ENCODE measurements at places on chromosomes 1 and 21.

DNA sequence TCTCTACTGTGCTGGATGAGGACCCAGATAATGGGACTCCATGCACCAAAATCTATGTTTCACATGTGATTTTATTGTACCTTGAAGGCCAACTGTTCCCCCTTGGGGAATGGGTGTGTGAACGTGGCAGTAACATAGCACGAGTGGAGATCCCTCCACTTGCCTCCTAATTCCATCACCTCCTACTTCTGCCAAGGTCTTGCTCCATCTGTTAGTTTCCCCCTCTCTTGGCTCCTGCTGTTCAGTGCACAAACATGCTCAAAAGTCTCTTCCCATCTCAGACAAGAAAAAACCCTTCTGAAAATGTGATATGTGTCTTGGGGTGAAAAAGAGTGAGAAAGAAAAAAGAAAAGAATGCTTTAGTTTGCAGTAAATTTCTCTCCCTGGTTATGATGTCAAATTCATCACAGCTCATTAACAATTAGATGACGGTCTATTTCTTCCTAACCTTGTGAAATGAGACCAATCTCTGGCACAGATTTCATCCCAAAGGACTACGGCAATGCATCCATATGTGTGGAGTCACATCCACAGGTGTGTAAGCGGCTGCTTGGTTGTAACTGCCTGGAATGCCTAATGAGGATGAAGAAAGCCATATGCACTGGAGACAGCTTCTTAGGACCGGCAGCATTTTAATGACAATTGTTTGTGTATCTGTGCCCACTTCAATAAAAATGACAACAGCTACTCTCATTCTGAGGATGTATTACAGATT lies 79.3 kb upstream of the DIRAS3 start:
- DNase-seq: no peak

DNA sequence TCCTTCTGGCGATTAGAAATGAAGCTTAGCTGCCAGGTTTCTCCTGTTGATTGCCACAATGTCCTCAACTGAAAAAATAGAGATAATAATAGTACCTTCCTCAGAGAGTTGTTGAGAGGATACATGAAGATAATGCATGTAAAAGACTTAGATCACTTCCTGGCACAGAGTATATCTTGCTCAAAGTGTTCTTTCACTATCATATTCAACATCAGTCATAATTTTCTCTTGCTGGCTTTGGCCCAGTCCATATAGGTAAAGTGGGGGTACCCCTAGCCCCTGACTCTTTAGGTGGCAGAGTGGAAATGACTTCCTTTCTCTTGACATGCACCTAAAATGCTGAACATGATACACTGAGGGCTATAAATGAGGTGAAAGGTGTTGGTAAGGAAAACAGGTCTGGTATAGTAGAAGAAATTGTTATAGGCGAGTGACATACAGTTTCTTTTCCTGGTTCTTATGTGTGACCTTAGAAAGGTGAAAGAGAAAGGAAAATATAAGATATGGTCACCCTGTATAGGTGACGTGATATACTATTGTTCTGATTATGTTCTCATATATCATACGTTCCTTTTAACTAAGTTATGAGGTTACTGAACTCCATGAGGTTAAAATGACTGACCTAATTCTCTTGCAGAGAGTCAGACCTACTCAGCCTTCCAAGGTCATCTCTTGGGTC lies 209.9 kb upstream of the DEPDC1 start:
- no peak for DNase-seq

DNA sequence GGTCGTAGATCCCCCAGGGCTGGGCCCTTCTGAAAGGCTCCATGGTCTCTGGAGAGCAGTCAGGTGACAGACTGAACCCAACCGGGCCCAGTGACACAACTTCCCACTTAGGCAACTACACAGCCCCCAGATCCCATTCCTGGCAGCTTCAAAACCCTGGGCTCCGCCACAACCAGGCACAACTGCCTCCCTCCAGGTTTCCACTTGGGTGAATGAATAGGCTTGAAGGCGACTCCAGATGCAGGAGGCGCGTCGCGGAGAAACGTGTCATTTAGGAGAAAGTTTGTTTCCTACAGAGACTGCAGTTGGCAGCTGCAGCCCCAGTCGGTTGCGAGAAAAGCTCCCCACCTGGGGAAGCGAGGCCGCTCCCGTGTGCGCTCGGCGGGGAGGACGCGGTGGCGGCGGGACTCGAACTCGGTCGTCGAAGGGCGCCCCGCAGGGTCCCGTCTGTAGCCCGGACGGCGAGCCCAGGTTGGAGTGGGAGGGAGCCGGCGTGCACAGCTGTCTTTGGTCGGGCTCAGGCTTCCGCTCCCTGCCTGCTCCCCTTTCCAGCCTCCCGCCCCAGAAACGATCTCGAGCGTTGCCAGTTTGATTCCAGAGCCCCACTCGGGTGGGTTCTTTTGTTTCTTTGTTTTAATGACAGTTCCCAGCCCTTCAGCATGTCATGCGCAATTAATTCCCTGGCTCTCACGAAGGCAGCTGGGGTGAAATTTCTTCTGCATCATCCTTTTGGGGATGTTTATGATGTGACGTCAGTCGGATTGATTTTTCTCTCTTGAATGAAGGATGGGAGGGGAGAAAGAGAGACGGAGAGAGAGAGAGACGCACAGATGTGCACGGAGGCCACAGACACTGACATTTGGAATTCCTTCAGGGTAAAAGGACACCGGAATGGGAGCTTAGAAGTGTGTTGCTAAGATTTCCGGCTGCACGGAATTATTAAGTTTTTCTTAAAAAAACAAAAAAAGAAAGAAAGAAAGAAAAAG lies 862 bp upstream of the SGIP1 start:
- DNase-seq: peak; percentile 74

GRCh38 chr21:27759820-27760219 lies 792.9 kb upstream of the ADAMTS5 start:
- DNase-seq: no peak

DNA sequence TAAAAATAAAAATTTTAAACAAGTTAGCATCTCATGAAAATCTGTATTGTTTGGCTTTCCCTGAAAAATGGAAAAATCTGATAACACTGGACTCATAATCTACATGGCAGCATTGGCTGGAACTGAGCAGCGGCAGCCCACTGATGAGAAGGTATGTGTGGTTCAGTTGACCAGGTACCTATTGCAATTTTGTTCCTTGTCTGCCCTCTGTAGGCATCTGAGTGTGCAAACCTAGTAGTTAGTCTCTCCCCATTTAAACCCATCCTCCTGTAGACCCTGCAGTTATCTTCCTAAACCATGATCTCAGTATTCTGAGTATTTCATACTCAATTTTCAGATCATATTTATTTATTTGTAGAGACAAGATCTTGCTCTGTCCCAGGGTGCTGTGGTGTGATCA lies 59.4 kb upstream of the SERBP1 start:
- DNase-seq: peak; percentile 52

DNA sequence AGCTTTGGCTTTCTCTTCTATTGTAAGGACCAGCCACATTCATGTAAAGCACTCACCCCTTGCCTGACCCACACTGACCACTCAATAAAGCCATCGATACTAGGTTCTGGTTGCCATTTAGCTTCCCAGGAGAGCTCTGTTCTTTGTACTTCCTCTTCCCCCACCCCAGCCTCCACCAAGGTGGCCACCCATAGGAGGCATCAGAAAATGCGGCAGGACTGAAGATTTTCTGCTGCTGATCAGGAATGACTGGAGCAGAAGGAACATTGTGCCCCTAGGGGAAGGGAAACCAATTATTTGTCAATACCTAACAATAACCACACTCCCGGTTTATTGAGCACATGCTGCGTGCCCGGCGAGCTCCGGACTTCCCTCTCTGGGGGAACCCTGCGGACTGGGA lies 5.2 kb upstream of the SMIM12 start:
- DNase-seq: no peak

- no peak for DNase-seq
These were observed 99.6 kb downstream of the RUNX1 start for GRCh38 chr21:34949499-34949898.

GRCh38 chr1:23436520-23437354 lies 12.2 kb upstream of the TCEA3 start:
- DNase-seq: no peak

- no peak for DNase-seq
These were observed 101.8 kb downstream of the CLIC6 start for GRCh38 chr21:34770576-34770975.

- peak; percentile 59 for DNase-seq
These were observed 7.3 kb upstream of the CACNA1S start for GRCh38 chr1:201119206-201120197.

GRCh38 chr1:233233508-233234040 lies 62.0 kb downstream of the PCNX2 start:
- no peak for DNase-seq

GRCh38 chr1:63617450-63617849 lies 24.2 kb downstream of the PGM1 start:
- DNase-seq: peak; percentile 24

DNA sequence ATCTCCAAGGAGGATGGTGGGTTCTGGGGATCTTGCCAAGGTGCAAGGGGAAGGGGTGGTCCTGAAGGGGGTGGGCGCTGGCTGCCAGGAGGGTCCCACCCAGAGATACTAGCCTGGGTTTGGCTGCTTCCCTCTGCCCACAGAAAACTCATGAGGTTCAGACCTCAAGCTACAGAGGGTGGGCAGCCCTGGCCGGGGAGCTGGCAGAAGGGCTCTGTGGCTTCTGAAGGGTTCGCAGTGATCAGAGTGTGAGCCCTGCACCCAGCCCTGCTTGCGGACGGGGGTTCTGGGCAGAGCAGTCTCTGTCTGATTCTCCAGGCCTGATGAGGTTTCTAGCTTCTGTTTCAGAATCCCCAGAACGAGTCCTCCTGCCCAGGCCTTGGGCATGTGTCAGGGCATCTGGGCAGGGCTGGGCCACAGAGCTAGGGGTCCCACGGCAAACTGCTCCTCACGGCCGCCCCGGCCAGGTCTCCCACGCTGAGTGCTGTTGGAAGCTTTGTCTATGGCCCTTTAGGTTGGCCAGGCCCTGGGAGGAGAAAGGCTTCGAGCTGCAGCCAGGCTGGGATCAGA lies 635 bp upstream of the MMEL1 start:
- no peak for DNase-seq

DNA sequence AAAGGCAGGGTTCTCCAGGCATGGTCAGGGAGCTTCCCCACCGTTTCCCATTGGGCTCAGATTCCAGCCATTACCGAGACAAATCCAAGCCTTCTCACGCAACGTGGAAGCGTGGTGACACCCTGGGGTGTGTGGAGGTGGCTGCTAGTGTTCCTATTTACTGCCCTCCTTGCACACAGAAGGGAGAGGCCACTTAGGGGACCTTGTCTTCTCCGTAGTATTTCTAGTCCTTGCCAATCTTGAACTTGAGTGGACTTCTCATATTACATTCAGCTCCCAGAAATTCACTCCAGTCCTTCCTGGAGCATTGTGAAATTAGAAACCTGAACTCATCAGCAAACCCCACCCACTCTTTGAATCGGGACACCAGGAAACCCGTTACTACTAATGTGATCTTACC lies 131.6 kb downstream of the AJAP1 start:
- DNase-seq: no peak

GRCh38 chr1:53070621-53071020 lies 8.6 kb downstream of the PODN start:
- DNase-seq: no peak

DNA sequence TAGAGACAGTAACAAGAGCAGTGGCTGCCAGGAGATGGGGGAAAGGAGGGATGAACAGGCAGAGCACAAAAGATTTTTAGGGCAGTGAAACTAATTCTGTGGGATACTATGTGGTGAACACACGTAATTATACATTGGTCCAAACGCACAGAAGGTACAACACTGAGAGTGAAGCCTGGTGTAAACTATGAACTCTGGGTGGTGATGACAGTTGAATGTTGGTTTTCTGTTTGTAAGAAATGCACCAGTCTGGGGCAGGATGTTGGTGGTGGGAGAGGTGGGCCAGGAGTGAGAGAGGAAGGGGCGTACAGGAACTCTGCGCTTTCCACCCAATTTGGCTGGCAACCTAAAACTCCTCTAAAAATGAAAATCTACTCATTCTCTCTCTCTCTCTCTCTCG lies 50.2 kb upstream of the TIAM1 start:
- no peak for DNase-seq

GRCh38 chr1:180003026-180003695 lies 48.6 kb downstream of the CEP350 start:
- no peak for DNase-seq

DNA sequence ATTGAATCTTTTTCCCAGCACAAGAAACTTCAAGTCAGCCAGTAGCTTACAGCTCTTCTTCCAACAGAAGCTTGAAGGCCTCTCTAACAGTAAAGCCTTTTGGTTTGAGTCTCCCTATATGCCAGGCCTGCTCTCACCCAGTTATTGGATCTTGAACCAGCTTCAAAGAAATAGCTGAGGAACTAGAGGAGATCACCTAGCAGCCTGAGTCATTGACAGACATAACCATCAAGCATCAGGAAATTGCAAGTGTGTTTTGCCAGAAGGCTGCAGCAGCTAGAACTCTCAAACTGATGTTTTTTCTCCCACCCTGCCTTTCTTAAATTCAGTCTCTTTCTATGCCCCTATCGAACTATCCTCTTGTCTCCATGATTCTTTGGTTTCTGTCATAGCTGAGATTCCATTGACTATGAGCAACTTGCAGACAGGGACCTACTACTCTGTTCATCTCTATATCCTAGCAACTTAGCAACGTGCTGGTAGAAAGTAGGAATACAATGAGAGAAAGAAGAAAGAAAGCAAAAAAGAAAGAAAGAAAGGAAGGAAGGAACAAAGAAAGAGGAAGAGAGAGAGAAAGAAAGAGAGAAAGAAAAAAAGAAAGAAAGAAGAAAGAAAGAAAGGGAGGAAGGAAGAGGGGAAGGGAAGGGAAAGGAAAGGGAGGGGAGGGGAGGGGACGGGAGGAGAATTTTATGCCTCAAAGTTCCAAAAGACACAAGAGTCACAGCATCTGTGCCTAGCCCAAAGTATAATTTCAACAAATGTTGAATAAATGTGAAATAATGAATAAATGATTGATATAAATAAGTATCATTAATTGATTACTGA lies 60.0 kb upstream of the FGGY start:
- DNase-seq: no peak

GRCh38 chr1:75373542-75374159 lies 237.3 kb downstream of the SLC44A5 start:
- no peak for DNase-seq

DNA sequence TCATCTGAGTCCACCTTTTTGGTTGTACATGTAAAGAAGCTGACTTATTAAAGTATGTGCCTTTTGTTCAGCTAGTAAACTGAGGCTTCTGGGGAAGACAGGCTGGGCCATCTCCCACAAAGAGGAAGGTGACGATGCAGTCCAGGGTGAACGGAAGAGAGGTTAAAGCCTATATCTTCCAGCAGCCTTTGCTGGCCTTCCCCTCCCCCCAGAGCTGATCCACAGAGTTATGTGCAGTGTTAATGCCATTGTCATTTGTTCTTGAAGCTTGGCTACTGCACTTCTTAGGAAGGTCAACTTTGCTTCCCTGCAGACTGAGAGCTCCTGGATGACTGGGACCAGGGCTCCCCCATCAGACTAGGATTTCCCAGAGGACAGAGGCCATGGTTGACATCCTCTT lies 2.2 kb downstream of the SLC30A2 start:
- DNase-seq: no peak

GRCh38 chr1:200706111-200706814 lies 32.4 kb upstream of the CAMSAP2 start:
- DNase-seq: no peak

Data from adipocyte (in vitro differentiated cells).